ENCODE measurements at places on chromosomes 1 and 21.

GRCh38 chr1:235129774-235130570, 1.3 kb upstream of the TOMM20 start:
- DNase-seq = no peak

DNA sequence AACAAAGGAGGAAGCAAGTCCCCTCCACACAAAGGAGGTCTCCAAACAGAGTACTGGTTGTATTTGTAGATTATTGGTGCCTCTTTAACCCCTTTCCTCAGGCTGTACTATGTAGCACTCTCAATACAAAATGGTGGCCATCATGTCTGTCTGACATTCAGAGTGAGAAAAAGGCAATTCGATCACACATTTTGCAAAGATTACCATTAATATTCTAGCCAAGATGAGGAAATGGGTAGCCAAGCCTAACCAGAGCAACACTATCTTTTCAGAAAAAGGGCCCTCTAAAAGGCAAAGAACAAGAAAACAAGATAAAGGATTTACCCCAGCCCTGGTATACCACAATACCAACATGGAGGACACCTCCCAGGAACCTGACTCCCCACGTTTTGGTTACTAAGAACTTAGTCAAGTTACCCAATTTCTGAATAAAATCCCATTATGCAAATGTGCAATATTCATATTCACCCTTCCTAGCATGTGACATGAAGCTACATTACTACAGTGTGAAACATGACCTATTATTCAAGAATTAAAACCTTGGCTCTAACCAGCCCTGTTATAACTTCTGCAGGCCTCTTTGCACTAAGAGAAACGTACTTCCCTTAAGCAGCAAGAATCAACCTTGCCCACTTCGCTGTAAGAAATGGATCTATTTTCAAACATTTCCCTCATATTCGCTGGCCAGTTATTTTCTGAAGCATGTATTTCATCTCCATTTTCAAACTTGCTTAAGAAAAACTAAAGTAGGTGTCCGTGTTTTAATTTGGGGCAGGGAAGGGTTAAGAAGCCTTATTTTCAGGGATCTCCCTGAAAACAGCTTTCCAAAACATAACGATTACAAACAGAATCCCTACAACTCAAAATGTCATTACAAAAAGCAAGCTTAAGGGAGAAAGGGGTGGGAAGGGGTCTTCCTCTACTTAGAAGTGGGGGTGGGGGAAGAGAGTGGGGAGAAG, 2.1 kb downstream of the KDM5B start:
- DNase-seq = peak; percentile 70

DNA sequence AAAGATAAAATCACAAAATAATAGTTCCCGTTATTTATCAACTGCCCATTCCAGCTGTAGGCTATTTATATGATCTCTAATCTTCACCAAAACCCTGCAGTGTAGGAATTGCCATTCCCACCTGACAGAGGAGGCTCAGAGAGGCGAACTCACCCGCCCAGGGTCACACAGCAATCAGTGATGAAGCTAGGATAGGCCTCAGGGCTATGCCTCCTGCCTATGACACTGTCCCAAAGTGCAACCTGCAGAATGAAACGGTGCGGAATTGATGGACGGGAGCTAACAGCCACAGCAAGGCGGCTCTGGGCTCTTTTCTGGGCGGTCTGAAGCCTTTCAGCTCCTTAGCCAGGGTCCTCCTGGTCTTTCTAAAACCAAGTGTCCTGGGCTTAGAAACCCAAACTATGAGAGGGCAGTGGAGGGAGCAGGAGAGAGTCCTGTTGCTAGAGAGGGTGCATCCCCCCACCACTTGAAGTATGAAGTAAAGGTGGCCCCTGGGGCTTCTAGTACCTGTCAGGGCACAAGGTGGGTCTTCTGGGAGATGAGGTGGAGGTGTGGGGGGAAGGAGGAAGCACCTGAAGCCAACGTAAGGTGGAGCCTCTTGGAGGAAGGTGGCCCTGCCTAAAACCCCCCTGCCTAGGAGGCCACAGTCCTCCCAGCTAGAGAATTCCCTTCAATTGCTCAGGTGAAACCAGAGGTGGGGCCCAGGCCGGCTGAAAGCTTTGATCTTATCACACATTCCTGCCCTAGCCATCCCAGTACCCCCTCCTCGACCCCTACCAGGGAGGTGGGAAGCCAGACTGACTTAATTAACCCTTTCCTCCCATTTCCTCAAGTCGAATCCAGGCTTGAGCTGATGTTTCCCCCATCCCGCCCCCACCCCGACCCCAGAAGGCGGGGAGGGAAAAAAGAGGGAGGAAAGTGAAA, 14.8 kb downstream of the HSPG2 start:
- DNase-seq = no peak

- no peak for DNase-seq
Measured at GRCh38 chr1:217067642-217068041, 344.4 kb upstream of the ESRRG start.

GRCh38 chr1:24206516-24207394, 19.7 kb upstream of the IFNLR1 start:
- DNase-seq = peak; percentile 15

- no peak for DNase-seq
Measured at GRCh38 chr1:62744611-62745577, 39.0 kb upstream of the ATG4C start.

- peak; percentile 80 for DNase-seq
Measured at GRCh38 chr21:26115305-26115704, 55.3 kb downstream of the APP start.

DNA sequence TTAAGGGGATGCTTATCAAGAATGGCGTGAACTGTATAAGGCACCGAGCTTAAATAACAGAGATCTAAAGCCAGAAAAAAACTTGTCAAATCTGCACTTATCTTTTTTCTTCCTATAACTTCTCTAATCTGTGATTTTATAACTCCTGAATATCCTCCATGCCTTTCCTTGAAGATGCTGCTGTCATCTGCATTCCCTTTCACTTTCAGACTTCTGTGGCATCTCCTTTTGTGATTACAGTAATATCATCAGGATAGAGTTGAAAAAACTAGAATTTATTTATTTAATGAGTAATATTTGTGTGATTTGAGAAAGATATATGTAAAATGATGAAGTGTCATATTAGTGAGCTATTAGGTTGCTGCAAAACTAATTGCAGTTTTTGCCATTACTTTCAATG, 357.8 kb upstream of the PTBP2 start:
- no peak for DNase-seq

DNA sequence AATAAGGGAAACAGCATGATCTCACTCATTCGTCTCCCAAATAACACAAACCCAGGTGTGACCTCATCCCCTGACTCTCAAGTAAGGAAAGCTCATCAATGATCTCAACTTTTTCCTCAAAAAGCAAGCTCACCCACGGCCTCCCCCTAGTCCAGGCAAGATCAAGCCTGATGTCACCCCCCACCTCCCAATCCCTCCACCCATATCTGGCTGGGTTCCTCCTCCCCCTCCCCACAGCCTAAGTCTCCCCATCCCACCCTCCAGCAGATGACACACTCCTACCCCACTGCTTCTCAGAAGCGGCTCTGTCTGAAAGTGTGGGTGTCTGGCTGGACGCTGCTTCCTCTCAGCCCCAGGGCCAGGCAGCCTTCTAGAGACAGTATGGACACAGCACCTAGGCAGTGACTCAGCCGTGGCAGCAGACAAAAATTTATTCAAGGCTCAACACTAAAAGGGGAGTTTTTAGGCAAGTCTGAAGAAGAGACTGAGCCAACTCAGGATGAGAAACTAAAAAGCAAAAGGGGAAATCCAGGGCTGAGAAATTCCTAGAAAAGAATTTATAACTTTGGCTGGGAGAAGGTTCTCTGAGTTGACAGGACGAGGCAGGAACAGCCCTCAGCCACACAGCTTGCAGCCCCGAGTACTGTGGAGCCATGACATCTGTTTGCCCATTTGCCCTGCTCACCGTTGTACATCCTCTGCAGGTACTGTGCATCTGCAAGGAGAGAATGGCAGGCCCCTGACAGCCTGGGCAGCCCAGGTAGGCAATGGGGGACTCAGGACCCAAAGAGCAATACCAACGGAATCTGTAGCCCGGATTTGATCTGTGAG, 81.6 kb upstream of the LRRC8D start:
- no peak for DNase-seq

DNA sequence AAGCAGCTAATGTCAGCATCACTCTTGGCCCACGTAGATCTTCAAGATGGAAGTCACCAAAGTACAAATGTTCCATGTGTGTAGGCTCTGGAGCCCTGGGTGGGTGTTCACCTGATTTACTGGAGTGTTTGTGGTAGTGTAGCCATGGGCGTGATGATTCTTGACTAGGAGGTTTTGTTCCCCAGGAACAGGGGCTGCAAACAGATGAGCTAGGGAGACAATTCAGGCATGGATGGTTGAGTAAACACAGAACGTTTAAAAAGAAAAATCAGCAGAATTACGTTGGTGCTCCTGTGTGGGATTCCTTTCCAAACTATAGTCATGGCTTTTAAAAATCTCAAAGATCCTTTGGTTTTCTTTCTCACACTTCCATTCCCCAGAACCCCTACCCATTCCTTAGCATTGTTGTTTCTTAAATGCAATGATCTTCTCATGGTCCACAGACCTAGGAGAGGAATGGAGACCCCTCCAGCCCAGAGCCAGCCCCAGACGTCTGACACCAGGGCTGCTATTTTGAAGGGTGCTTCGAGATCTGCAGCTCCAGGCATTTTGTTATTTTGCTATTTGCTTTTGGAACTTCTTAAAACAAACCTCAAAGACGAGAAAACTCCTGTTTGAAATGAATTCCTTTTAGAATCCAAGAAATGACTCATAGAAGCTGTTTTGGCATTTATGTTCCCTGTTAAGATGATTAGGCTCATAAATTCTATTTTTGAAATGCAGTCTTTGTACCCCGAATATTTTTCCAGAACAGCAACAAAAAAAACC, 115.1 kb downstream of the ETS2 start:
- no peak for DNase-seq

DNA sequence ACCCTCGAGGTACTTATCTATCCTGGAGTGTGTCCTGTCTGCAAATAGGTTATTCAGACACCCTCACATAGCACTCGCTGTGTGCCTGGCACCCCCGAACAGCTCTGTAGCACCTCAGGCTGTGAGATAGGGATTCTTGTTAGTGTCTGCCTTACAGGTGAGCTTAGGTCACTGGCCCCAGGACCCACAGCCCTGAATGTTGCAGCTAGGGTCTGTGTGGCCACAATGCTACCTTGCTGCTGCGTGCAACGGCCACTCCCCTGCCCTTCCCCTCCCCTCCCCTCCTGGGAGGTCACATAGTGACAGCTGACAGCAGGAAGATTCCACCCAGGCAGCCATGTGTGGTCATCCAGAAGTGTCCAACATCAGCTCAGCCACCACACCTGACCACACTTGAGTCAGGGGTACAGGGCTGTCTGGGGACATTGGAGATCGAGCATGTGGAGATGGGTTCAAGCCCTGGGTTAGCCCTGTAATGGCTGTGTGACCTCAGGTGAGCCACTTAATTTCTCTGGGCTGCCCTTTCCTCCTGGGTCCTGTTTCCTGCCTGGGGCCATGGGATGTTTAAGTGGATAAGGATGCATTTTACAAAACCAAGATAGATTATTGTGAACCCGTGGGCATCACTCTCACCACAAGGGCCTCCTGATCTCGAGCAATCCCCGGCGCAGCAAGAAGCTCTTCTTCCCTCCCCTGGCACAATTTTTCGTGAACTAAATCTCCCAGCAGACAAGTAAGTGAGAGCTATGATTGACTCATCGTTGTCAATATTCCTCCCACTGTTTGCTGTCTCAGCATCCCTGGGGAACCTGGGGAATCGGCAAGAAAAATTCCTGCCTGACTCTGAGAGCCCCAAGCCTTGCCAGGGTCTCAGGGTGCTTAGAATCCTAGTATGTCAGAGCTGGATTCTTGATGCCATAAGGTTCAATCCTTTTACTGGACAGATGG, 208.7 kb downstream of the PTPRU start:
- DNase-seq = no peak

GRCh38 chr21:26148071-26148839, 22.3 kb downstream of the APP start:
- DNase-seq = no peak

- no peak for DNase-seq
Measured at GRCh38 chr1:112713466-112714312, 1.4 kb downstream of the PPM1J start.

GRCh38 chr1:53683986-53684740, 54.8 kb downstream of the GLIS1 start:
- DNase-seq = no peak

GRCh38 chr1:108077991-108078390, 113.0 kb upstream of the VAV3 start:
- DNase-seq = no peak

DNA sequence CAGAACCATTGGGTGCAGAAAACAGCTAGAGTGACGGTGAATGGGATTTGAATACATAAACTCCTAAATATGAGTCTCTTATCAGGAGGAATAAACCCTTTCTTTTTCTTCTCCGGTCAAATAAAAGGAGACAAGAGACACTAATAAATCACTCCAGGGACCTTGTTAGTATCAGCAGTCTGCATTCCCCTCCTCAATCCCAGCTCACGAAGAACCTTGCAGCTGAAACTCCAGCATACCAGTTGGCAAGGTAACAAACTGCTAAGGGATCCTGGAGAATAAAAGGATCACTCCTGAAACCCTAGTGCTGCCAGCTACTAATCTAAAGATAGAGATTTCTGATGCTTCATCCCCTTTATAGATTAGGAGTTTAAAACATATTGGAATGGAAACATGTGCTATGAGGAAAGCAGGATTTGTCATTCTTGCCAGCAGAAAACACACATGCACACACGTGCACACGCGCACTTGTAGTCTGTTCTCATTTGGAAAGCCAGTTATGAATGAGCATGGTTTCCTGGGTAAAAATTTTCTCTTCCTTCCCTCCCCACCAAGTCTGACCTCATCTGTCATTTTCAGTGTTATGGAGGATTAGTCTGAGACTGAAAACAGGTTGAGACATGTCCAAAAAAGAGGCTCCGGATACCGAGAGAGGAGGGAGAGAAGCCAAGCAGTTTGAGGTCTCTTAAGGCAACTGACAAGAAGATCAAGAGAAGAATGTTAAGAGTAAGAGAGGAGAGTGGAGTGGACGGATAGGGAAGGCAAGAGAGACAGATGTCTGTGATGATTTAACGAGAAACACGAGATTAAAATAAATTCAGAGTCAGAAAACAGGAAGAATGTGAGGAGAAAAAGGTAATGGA, 10.9 kb downstream of the IER5 start:
- peak; percentile 69 for DNase-seq

DNA sequence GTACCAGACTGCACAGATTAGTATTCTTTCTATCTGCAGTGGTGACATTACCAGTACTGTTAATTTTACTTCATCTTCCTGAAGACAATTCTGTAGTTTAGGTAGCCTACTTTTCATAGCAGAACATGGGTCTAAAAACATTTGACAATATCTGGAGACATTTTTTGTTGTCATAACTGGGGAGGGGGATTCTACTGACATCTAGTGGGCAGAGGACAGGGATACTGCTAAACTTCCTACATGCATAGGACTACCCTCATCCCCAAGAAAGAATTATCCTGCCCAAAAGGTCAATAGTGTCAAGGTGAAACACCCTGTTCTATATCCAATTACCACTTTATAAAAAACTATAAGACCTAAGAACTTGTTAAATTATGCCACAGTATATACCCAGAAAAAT, 3.4 kb upstream of the ARHGAP29 start:
- DNase-seq = peak; percentile 3

DNA sequence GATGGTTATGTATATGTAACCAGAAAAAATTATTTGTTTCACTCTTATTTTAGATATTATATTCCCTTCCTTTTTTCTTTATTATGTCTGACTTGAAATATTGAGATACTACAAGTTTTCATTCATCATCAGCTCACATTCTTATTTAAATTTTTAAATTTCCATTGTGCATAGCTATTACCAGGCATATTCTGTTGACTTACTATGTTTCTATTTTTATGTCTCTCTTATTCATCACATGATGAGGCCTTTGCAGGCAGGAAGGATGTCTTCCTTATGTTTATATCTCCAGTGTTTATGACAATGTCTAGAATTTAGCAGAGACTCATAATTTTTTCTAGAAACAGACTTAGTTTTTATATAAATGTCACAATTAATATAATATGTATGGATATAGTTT, 221.9 kb upstream of the KCTD3 start:
- DNase-seq = no peak

Data from DMS79 treated with DMSO at 0.1 percent for 48 hours (cell line).